Suprapubic skin (tissue), 4 donors: ENCODE measurements at places on chromosomes 12 and 14. TPM values are rescaled to one million over a fixed set of nuclear protein-coding genes. Genes with fewer than 3 reads are reported as not detected.
A peak's percentile ranks its signal among the peaks of the same experiment; 100 is the strongest.

DNA sequence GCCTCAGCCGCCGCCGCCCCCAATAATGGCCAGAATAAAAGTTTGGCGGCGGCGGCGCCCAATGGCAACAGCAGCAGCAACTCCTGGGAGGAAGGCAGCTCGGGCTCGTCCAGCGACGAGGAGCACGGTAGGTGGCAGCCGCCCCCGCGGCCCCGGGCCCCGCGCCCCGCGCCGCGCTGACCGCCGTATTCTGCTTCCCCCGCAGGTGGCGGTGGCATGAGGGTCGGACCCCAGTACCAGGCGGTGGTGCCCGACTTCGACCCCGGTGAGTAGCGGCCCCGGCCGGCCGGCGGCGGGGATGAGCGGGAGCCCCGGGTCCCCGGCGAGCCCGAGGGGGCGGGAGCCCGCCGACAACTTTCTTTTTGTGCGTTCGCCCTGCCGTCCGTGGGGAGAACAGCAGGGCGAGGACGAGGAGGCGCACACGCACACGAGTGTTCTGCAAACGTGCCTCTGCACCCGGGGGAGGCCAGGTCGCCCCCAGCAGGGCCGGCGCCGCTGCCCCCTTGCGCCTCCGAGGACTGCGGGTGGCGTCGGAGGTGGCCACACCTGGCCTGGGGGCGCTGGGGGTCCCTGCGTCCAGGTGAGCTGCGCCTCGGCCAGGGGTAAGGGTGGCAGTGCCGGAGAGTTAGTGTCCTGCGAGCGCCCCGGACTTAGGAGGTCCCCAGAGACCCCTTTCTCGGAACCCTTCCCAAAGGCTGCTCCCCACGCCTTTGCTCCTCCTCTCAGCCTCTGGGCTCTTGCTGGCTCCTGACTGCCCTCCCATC, 794 bp downstream of the RCOR1 start:
- no peaks in the 10 kb centered on the region for H3K36me3 ChIP-seq
- H3K27me3 ChIP-seq, result no peaks in the 10 kb centered on the region
- peak; percentile 78 for DNase-seq
- H3K27ac ChIP-seq, result peak overlapping the region; percentile 97
- H3K4me3 ChIP-seq, result peak overlapping the region; percentile 86

GRCh38 chr12:116150001-116150400, 127.5 kb downstream of the MED13L start:
- no peak overlapping the region for H3K4me3 ChIP-seq
- no peaks in the 10 kb centered on the region for H3K36me3 ChIP-seq
- H3K27me3 ChIP-seq, result no peaks in the 10 kb centered on the region

Gene GALNT6
- 8.0 TPM for total RNA-seq

DNA sequence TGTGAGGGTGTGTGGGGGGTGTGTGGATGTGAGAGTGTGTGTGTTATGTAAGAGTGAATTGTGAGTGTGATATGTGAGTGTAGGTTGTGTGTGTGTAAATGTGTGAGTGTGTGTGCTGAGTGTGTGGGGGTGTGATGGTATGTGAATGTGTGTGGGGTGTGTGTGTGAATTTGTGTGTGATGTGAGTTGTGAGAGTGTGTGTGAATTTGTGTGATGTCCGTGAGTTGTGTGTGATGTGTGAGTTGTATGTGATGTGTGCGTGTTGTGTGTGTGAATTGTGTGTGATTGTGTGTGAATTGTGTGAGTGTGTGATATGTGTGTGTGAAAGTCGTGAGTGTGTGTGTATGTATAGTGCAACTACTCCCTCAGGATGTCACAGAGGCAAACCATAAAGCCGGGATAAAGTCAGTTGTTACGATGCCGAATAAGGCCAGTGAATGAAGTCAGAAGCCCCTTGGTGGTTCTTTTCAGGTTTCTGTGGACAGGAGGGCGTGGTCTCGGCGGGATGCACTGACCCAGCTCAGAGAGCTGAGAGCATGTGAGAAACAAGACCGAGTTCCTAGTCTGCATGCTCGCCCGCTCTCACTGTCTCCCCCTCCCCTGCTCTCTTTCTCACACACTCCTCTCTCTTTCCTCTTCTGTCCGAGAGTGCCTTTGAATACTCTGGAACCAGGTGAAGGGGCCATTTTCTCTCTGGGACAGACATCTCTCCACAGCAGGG, 71.8 kb upstream of the MAX start:
- H3K36me3 ChIP-seq, result no peaks in the 10 kb centered on the region
- H3K27me3 ChIP-seq, result peaks cover 3% of the 10 kb centered on the region
- no peak for DNase-seq

DNA sequence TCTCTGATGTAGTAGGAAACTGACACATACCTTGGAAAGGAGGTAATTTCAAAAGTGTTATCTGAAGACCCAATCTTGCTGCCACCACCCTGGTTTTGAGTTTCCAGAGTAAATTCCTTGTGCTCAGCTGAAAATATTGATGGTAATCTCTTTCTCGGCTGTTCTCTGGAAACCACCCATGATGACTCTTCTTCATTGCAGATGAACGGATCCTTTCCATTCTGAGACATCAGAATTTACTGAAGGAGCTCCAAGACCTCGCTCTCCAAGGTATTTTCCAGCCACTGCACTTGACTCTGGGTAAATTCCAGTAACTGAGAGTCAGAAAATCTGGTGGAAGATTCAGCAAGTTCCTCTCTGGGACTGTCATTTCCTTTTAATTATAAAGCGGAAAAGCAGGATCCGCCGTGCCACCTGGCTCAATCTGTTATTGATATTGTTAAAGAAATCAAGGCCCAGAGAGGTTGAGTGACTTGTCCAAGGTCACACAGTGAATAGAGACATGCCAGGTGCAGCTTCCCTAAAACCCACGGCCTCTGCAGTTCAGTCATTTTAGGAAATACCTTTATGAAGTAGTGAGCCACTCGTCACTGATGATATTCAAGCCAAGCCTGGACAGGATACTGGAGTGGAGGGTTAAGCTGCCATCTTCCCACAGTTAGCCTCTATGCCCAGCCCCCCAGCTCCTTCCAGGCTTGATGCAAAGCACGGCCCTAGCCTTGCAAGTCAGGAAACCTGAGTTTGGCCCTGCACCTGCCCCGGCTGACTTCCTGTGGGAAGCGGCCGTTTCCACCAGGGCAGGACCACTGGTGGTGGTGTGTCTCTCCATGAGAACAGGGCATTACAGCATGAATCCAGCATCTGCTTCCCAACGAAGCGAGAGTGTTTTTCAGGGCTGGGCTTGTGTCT, 4.7 kb downstream of the CHGA start:
- no peak overlapping the region for H3K27ac ChIP-seq
- H3K4me3 ChIP-seq, result no peak overlapping the region
- peaks cover 25% of the 10 kb centered on the region for H3K27me3 ChIP-seq
- no peak for DNase-seq

DNA sequence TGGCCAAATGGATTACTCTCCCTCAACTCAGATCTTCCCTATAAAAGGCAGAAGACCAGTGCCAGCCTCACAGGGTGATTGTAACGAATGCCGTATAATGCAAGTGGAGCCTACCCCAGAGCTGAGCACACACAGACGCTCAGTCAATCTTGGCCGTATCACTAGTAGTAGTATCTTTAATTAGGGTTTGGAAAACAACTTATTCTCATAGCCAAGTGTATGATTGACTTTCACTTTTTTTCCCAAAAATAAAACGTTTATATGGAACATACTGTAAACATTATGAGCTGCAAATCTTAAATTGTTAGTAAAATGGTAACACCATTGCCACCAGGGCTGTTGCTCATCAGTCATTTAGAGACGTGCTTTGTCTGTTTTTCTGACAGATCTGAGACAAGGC, 30.4 kb downstream of the PLEKHG7 start:
- H3K27ac ChIP-seq, result no peak overlapping the region
- H3K27me3 ChIP-seq, result no peaks in the 10 kb centered on the region
- DNase-seq, result no peak
- no peaks in the 10 kb centered on the region for H3K36me3 ChIP-seq
- H3K4me1 ChIP-seq, result peaks cover 25% of the 10 kb centered on the region
- no peak overlapping the region for H3K4me3 ChIP-seq

Gene ABHD12B
- 28.3 TPM for total RNA-seq

GRCh38 chr14:45251912-45252311, 1.1 kb downstream of the MIS18BP1 start:
- peaks cover 27% of the 10 kb centered on the region for H3K4me1 ChIP-seq
- no peak for DNase-seq
- peak overlapping the region; percentile 90 for H3K27ac ChIP-seq
- no peaks in the 10 kb centered on the region for H3K36me3 ChIP-seq
- no peaks in the 10 kb centered on the region for H3K27me3 ChIP-seq

GRCh38 chr14:52342849-52343596, 28.9 kb downstream of the PTGER2 start:
- H3K27ac ChIP-seq, result no peak overlapping the region
- H3K4me1 ChIP-seq, result no peaks in the 10 kb centered on the region
- H3K27me3 ChIP-seq, result no peaks in the 10 kb centered on the region
- H3K36me3 ChIP-seq, result no peaks in the 10 kb centered on the region
- no peak overlapping the region for H3K4me3 ChIP-seq
